ENCODE measurements at places on chromosomes 16 and 17.

DNA sequence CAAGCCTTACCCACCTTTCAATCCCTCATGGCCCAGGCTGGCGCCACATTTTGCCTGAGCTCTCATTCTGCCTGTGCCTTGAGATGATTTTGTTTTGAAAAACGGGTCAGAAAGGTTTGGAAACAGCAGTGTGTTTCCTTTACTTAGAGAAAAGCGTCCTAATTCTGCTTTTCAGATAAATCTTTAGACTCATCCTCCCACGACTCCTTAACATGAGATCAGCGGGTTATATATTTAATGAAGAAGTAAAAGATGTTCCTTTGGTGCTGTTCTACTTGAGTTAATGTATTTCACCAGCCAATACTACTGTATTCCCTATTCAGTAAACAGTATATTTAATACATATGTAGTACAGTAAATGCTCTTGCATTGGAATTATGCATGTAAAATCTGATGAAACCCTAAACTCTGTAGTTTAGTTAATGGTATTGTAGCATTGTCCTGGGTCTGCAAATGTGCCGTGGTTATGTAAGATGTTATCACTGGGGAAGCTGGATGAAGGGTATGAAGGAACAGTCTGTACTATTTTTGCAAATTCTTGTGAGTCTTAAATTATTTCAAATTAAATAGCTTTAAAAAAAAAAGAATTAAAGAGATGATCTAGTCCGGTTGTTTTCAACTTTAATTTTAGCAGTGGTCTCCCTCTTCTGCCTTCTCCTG, 199.4 kb upstream of the CACNG5 start:
- no peak overlapping the region for H3K4me3 ChIP-seq
- no peak for DNase-seq
- no peaks in the 10 kb centered on the region for H3K27me3 ChIP-seq

DNA sequence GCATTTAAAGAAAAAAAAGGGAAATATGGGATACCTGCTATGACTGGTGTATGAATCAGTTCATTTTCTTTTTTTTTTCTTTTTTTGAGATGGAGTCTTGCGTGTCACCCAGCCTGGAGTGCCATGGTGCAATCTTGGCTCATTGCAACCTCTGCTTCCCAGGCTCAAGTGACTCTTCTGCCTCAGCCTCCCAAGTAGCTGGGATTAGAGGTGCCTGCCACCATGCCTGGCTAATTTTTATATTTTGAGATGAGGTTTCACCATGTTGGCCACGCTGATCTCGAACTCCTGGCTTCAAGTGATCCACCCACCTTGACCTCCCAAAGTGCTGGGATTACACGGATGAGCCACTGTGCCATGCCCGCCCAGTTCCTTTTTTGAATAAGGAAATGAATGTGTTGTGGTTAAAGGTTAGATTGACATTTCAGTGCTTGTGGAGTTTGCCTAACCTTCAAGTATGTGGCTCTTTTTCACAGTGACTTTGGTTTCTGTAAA, 7.7 kb downstream of the HAPSTR1 start:
- H3K4me3 ChIP-seq: no peak overlapping the region
- peak overlapping the region; percentile 50 for H3K27ac ChIP-seq
- DNase-seq: no peak
- H3K4me1 ChIP-seq: peaks cover 100% of the 10 kb centered on the region
- peaks cover 85% of the 10 kb centered on the region for H3K36me3 ChIP-seq
- no peaks in the 10 kb centered on the region for H3K27me3 ChIP-seq

DNA sequence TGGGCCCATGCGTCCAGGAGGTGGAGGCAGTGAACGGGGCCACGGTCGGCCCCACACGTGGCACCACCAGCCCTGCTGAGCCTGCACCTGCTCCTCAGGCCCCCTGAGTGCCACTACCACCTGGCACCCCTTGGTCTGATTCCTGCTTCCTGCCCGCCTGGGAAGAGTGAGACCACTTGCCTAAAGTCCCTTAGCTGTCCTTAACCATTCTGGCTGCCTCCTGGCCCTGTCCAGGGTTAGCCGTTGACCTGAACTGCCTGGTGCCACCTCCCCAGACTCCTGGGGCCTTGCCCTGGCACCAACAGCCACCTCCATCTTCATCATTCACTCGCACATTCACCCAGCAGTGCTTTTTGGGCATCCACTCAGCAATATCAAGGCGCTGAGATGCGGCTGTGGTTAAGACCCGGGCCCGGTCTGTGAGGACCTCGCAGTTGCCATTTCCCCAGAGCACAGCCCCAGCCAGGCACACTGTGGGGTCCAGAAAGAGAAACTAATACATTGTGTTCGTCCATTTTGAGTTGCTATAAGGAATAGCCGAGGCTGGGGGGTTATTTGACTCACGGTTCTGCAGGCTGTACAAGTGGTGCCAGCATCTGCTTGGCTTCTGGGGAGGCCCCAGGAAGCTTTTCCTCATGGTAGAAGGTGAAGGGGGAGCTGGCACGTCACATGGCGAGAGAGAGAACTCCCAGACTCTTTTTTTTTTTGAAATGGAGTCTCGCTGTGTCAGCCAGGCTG, 318.4 kb downstream of the SEC14L1 start:
- H3K4me1 ChIP-seq: peaks cover 20% of the 10 kb centered on the region
- no peak for DNase-seq
- no peaks in the 10 kb centered on the region for H3K27me3 ChIP-seq
- no peaks in the 10 kb centered on the region for H3K36me3 ChIP-seq

GRCh38 chr17:45070001-45070400, 8.9 kb downstream of the NMT1 start:
- H3K4me1 ChIP-seq: peaks cover 5% of the 10 kb centered on the region
- no peak overlapping the region for H3K27ac ChIP-seq
- no peak for DNase-seq

GRCh38 chr16:18953547-18953946, 27.3 kb upstream of the SMG1 start:
- no peaks in the 10 kb centered on the region for H3K4me1 ChIP-seq
- no peak for DNase-seq
- no peaks in the 10 kb centered on the region for H3K27me3 ChIP-seq
- no peak overlapping the region for H3K27ac ChIP-seq

GRCh38 chr17:9436630-9437029, 139.0 kb downstream of the STX8 start:
- H3K4me1 ChIP-seq: no peaks in the 10 kb centered on the region
- no peaks in the 10 kb centered on the region for H3K27me3 ChIP-seq
- H3K4me3 ChIP-seq: no peak overlapping the region
- no peak for DNase-seq

GRCh38 chr16:290015-290680, 7.2 kb downstream of the PDIA2 start:
- H3K27ac ChIP-seq: no peak overlapping the region
- DNase-seq: no peak
- no peaks in the 10 kb centered on the region for H3K4me1 ChIP-seq
- no peaks in the 10 kb centered on the region for H3K27me3 ChIP-seq
- no peak overlapping the region for H3K4me3 ChIP-seq

GRCh38 chr17:7606280-7606679, 8.4 kb downstream of the FXR2 start:
- no peak overlapping the region for H3K27ac ChIP-seq
- peaks cover 52% of the 10 kb centered on the region for H3K36me3 ChIP-seq
- H3K27me3 ChIP-seq: no peaks in the 10 kb centered on the region
- peaks cover 3% of the 10 kb centered on the region for H3K4me1 ChIP-seq

DNA sequence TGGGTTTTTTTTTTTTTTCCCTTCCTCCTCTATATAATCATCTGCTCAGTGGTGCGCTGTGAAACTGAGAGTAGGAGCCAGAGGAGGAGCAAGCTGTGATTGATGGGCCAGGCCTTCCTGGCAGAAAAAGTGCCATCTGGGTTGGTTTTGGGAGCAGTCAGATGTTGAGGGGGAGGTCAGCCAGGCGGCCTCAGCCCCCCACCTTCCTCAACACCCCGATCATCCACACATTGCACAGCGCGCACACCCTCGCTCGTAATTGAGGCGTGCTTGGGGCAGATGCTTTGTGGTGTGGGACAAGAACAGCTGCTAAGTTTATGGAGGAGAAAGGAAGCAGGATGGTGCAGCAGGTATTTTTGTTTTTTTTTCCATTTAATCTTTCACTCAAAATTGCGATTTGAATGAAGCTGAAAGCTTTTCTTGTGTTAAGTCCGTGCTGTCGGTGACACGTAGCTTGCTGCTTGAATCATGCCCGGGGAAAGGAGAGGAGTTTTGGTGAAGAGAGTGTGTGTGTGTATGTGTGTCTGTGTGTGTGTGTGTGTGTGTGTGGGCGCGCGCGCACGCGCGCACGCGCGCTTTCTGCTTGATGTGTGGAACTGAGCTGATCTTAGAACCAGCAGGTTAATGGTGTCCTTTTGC, 177.4 kb downstream of the RBFOX1 start:
- H3K36me3 ChIP-seq: no peaks in the 10 kb centered on the region
- no peaks in the 10 kb centered on the region for H3K4me1 ChIP-seq
- no peak overlapping the region for H3K27ac ChIP-seq
- no peaks in the 10 kb centered on the region for H3K27me3 ChIP-seq
- no peak for DNase-seq
- H3K4me3 ChIP-seq: no peak overlapping the region

- peak; percentile 44 for DNase-seq
- H3K27me3 ChIP-seq: no peaks in the 10 kb centered on the region
- H3K36me3 ChIP-seq: no peaks in the 10 kb centered on the region
Measured at GRCh38 chr17:80817321-80817845, 174.3 kb upstream of the CHMP6 start.

- H3K27me3 ChIP-seq: no peaks in the 10 kb centered on the region
- no peaks in the 10 kb centered on the region for H3K4me1 ChIP-seq
- no peak overlapping the region for H3K27ac ChIP-seq
- peaks cover 46% of the 10 kb centered on the region for H3K36me3 ChIP-seq
Measured at GRCh38 chr17:76405607-76405966, 21.2 kb downstream of the SPHK1 start.

DNA sequence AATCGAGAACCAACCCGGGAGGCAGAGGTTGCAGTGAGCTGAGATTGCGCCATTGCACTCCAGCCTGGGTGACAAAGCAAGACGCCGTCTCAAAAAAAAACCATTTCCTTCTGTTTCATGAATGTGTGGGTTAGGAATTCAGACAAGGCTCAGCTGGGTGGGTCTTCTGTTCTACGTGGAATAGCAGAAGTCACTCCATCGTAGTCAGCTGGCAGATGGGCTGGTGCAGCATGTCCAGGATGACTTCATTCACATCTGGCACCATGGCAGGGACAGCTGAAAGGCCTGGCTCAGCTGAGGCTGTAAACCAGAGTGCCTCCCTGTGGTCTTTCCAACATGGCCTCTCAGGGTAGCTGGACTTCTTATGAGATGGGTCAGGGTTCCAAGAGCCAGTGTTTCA, 89.0 kb downstream of the C17orf67 start:
- no peak for DNase-seq
- H3K4me3 ChIP-seq: no peak overlapping the region
- no peaks in the 10 kb centered on the region for H3K36me3 ChIP-seq
- H3K27ac ChIP-seq: no peak overlapping the region
- no peaks in the 10 kb centered on the region for H3K4me1 ChIP-seq

- H3K36me3 ChIP-seq: no peaks in the 10 kb centered on the region
- H3K27ac ChIP-seq: no peak overlapping the region
- peak; percentile 55 for DNase-seq
- H3K27me3 ChIP-seq: no peaks in the 10 kb centered on the region
- no peaks in the 10 kb centered on the region for H3K4me1 ChIP-seq
- H3K4me3 ChIP-seq: no peak overlapping the region
Measured at GRCh38 chr16:85729452-85730185, 21.3 kb downstream of the C16orf74 start.

GRCh38 chr16:52497067-52497816, 49.7 kb downstream of the TOX3 start:
- no peaks in the 10 kb centered on the region for H3K4me1 ChIP-seq
- DNase-seq: peak; percentile 50

GRCh38 chr17:82525712-82526111, 6.2 kb downstream of the FOXK2 start:
- no peak overlapping the region for H3K27ac ChIP-seq
- peaks cover 97% of the 10 kb centered on the region for H3K4me1 ChIP-seq
- H3K27me3 ChIP-seq: no peaks in the 10 kb centered on the region
- no peak overlapping the region for H3K4me3 ChIP-seq

DNA sequence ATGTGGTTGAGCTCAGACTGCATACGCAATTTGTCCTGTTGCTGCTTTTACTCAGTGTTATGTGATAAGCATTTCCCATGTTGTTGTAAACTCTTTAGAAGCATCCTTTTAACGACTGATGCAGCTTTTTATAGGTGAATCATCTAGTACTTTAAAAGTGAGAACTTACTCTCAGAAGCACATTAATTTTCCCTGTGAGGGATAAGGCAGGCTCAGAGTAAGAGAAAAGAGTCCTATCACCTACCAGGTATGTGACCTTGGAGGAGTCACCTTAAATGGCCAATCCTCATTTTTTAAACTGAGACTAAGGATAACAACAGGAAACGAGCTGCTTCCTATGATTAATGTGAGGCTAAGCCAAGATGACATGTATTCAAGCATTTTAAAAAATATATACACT, 34.4 kb upstream of the GAN start:
- H3K4me3 ChIP-seq: no peak overlapping the region
- no peaks in the 10 kb centered on the region for H3K36me3 ChIP-seq
- H3K27me3 ChIP-seq: no peaks in the 10 kb centered on the region
- no peaks in the 10 kb centered on the region for H3K4me1 ChIP-seq

- H3K27ac ChIP-seq: no peak overlapping the region
- no peak for DNase-seq
- peaks cover 16% of the 10 kb centered on the region for H3K4me1 ChIP-seq
- peak overlapping the region; percentile 21 for H3K4me3 ChIP-seq
- peaks cover 100% of the 10 kb centered on the region for H3K27me3 ChIP-seq
Measured at GRCh38 chr16:3182608-3183444, 5.2 kb upstream of the OR1F1 start.

- H3K27ac ChIP-seq: no peak overlapping the region
- no peaks in the 10 kb centered on the region for H3K4me1 ChIP-seq
- DNase-seq: no peak
- H3K4me3 ChIP-seq: no peak overlapping the region
- peaks cover 4% of the 10 kb centered on the region for H3K27me3 ChIP-seq
- H3K36me3 ChIP-seq: no peaks in the 10 kb centered on the region
Measured at GRCh38 chr17:7363311-7363710, 8.4 kb downstream of the TMEM95 start.

GRCh38 chr16:53605356-53605755, 98.3 kb downstream of the RPGRIP1L start:
- no peaks in the 10 kb centered on the region for H3K4me1 ChIP-seq
- no peak overlapping the region for H3K4me3 ChIP-seq
- no peak overlapping the region for H3K27ac ChIP-seq
- no peaks in the 10 kb centered on the region for H3K27me3 ChIP-seq
- H3K36me3 ChIP-seq: no peaks in the 10 kb centered on the region

DNA sequence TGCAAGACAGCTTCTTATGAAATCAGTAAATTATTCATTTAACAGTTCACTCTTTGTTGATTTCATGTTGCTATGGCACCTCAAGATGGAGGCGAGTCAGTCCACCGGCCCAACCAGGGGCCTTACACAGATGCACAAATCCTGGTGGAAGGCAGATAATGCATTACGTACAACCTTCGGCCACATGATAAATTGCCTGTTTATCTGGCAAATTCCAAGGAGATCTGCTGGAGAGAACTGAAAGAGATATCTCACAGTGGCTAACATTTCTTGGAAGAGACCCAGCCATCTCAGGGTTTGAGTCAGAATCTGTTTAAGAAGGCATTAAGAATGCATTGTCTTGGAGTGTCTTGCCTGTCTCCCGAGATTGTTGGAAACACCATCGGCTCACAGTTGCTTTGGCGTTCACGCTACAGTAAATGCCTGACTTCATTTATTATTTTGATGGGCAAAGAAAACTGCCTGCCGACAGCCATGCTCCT, 225.6 kb downstream of the MSI2 start:
- no peaks in the 10 kb centered on the region for H3K27me3 ChIP-seq
- no peaks in the 10 kb centered on the region for H3K4me1 ChIP-seq
- H3K27ac ChIP-seq: no peak overlapping the region
- no peaks in the 10 kb centered on the region for H3K36me3 ChIP-seq
- no peak for DNase-seq

- H3K4me3 ChIP-seq: peak overlapping the region; percentile 86
- H3K36me3 ChIP-seq: peaks cover 9% of the 10 kb centered on the region
- peak; percentile 86 for DNase-seq
- H3K27ac ChIP-seq: peak overlapping the region; percentile 48
Measured at GRCh38 chr17:58329035-58329809, 627 bp upstream of the TSPOAP1 start.

Measured in left lung (tissue), 14 donors.